ENCODE measurements at places on chromosomes 5 and 9.
A peak's percentile ranks its signal among the peaks of the same experiment; 100 is the strongest.

- peak; percentile 66 for DNase-seq
Observed at GRCh38 chr5:126370796-126371718, 52.2 kb upstream of the GRAMD2B start.

- no peak for DNase-seq
Observed at GRCh38 chr5:121296356-121296755, 555.3 kb upstream of the FTMT start.

GRCh38 chr5:57184322-57184721, 10.5 kb downstream of the GPBP1 start:
- no peak for DNase-seq

DNA sequence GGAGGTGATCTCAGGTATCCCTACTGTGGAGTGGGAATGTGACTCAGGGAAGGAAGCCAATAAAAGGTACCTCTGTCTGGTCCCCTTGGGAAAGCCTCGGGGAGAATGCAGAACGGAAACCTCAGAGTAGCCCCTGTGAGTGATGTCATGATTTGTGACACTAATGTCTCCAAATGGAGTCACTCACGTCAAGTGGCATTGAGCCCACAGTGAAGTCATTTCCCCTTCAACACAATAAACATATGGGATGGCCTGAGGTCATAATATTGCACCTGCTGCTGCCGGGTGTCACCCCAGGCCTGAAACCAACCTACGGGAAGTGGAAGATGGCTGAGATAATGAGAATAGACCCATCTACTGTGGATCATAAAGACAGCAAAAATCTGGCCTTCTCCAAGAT, 75.9 kb upstream of the GOLM1 start:
- no peak for DNase-seq

GRCh38 chr9:37971691-37972090, 67.8 kb upstream of the SLC25A51 start:
- no peak for DNase-seq

GRCh38 chr5:158640593-158640980, 459.1 kb downstream of the EBF1 start:
- no peak for DNase-seq

GRCh38 chr5:1037123-1037670, 28.6 kb downstream of the NKD2 start:
- no peak for DNase-seq

GRCh38 chr9:131984564-131984963, 95.1 kb downstream of the MED27 start:
- DNase-seq = no peak

GRCh38 chr9:2923766-2924379, 80.0 kb upstream of the PUM3 start:
- DNase-seq = no peak

DNA sequence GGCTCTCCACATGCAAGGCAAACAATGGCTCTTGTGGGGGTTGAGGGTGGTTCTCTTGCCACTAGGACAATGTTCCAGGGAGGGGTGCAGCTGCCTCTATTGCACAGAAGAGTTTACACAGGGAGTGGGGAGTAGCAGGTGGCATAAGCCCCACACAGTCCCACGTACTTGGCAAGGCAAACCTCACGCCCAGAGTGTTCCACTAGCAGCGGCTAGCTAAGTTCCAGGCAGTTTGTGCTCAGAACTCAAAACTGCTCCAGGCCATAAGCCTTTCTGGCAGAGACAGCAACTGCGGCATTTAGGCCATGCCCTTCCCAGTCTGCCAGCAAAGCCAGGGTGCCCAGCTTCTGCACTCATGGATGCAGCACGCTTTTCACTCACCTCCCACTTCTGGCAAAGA, 29.0 kb upstream of the BTNL3 start:
- no peak for DNase-seq

DNA sequence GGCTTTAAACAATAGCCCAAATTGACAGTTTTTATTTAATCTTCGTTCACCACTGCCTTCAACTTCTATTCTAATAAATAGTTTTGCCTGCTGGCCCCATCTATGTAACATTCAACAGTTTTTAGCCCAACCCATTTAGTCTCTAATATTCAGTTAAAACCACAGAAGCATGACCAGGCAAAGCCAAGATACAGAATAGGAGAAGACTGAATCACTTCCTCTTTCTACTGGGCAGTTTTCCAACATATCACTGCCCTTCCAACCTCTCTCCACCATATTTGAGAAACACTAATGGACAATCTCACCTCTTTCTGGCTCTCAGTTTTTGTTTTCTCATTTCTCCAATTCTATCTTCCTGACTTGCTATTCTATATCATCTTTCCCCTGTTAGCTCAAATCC, 352.9 kb downstream of the DNAH5 start:
- DNase-seq = peak; percentile 80

GRCh38 chr5:41559184-41559583, 48.8 kb upstream of the PLCXD3 start:
- no peak for DNase-seq

DNA sequence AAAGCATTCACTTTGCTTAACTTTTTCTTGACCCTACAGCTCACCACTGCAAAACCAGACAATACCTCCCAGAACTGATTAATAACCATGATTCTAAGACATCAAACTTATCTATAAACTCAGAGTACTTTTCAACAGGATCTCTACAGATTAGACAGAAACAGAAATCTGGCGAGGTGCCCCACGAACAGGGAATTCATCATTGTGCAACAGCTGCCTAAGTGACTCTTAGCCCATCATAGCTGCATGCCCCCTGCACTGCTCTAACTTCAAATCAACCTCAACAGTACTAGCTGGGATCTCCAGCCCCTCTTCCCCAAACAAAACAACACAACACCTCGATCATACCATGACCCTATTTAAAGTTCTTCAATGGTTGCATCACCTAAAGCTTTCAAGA, 16.1 kb upstream of the COL23A1 start:
- no peak for DNase-seq

- no peak for DNase-seq
Observed at GRCh38 chr5:98742396-98743073, 30.9 kb upstream of the RGMB start.

DNA sequence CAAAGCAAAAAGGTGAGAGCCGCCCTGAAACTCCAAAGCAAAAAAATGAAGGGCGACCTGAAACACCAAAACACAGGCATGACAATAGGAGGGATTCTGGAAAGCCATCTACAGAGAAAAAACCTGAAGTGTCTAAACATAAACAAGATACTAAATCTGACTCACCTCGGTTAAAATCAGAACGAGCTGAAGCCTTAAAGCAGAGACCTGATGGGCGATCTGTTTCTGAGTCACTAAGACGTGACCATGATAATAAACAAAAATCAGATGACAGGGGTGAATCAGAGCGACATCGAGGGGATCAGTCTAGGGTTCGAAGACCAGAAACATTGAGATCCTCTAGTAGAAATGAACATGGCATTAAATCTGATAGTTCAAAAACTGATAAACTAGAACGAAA, 108.8 kb downstream of the NIPBL start:
- DNase-seq = no peak

DNA sequence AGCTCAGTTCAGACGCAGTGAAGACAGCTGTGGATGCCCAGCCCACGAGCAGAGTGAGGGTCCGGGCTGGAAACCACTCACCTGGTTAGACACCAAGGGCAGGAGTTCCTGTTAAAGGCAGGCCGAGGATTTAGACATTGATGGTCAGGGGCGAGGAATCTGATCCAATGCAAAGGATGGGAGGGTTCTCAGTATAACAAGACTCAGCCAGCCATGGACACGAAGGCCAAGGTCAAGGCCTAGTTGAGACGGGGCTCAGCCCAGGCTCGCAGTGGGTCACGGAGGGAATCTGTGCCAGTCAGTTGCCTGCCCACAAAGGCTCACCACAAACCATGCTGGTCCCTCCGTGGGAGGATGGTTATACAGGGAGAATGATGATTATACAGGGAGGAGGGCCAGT, 63.3 kb upstream of the FCN1 start:
- no peak for DNase-seq

GRCh38 chr5:175573493-175574269, 84.2 kb upstream of the HRH2 start:
- DNase-seq = no peak

- peak; percentile 75 for DNase-seq
Observed at GRCh38 chr9:37994639-37995347, 74.2 kb downstream of the SHB start.

GRCh38 chr9:95336281-95336680, 18.8 kb upstream of the FANCC start:
- no peak for DNase-seq

DNA sequence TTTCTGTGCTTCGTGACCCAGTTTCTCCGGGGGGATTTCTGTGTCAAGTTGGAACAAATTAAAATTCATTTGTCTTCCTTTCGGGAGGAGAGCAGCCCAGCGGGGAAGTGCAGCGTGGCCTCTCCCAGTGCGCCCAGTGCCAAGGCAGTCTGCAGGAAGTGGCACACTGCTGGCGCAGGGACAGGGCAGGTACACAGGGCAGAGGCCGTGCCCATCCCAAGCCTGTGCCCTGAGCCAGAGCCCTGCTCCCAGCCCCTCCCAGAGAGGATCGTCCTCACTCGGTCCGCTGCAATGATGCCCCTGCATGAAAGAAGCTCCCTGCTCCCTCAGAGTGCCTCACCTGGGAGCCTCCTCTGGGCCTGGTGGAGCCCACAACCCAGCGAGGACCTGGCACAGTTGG, 82.4 kb upstream of the PPP1R26 start:
- no peak for DNase-seq

DNA sequence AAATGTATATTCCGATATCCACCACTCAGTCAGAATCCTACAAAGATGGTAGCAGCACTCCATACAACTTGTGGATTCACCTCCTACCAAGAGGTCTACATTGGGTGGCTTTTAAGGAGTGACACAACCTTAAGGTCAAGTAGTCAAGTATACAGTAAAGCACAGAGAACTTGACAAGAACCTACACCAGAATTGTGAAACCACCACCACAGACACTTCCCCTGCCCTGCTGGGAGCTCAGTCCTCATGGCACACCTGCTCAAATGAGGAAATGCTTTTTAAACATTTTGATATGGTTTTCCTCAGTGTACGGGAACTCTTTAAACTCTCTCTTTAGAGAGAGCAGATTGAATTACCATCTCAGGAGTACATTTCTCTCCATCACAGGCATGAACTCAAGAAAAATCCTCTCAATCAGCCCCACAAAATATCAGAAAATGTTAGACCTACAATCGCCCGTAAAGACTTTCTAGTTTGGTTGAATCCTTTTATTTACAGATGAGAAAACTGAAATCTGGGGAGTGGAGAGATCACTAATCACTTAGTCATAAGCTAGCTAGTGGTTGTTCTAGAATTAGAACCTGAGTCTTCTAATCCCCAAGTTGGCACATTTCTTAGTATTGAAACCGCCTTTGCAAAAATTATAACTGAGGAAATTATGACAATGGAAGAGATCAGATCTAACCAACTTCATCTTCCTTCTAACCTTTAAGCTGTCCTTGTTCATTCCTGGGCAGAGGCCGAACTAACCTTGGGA, 38.5 kb upstream of the NR4A3 start:
- no peak for DNase-seq

GRCh38 chr9:121631978-121632418, 19.4 kb upstream of the DAB2IP start:
- DNase-seq = no peak

GRCh38 chr5:142984011-142984410, 213.8 kb downstream of the ARHGAP26 start:
- DNase-seq = no peak
